Forelimb muscle (tissue), 1 donor: ENCODE measurements at places on chromosomes 3 and 15. TPM values are rescaled to one million over a fixed set of nuclear protein-coding genes. Genes with fewer than 3 reads are reported as not detected.

DNA sequence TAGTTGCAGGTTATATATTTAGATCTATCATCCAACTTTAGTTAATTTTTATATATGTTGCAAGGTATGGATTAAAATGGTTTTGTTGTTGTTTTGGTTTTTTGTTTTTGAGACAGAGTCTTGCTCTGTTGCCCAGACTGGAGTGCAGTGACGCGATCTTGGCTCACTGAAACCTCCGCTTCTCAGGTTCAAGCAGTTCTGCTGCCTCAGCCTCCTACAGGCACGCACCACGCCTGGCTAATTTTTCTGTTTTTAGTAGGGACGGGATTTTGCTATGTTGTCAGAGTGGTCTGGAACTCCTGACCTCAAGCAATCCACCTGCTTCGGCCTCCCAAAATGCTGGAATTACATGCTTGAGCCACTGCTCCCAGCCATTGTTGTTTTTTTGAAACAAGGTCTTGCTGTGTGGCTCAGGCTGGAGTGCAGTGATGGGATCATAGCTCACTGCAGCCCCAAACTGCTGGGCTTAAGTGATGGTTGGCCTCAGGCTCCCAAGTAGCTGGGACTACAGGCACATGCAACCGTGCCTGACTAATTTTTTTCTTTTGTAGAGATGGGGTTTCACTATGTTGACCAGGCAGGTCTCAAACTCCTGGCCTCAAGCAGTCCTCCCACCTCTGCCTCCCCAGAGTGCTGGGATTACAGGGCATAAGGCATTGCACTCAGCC, 92.0 kb downstream of the ZNF609 start:
- no peak for DNase-seq

DNA sequence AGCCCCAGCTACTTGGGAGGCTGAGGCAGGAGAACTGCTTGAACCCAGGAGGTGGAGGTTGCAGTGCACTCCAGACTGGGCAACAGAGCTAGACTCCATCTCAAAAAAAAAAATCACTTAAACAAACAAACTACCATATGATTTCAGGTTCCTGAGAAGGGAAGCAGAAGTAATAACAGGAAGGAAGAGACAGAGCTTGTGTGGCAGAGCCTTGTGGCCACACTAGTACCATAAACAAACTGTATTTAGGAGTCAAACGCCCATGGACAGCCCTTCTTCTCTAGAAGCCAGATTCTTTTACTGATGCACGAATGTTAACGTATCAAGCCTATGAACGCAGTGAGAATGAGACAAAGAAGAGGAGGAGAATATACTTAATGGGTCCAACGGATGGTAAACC, 12.0 kb downstream of the MTMR10 start:
- DNase-seq, result no peak

DNA sequence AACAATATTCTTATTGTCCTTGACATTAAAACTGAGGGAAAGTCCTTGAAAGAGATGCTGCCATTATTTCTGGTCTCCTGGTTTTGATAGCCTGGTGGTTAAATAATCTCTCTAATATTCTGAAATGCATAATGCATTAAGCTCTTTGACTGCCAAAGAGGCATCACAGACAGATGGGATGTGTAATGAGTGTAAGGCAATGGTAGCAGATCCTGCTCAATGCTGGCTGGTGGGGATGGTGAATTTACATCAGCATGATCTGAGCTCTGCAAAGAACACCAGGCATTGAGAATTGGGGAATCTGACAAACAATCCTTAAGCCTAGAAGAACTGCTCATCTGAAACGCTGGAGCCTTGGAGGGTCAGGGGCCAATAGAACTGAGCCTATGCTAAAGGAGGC, 528.6 kb upstream of the LMCD1 start:
- DNase-seq, result no peak

Gene KLHL40
- 162 TPM for polyA plus RNA-seq

DNA sequence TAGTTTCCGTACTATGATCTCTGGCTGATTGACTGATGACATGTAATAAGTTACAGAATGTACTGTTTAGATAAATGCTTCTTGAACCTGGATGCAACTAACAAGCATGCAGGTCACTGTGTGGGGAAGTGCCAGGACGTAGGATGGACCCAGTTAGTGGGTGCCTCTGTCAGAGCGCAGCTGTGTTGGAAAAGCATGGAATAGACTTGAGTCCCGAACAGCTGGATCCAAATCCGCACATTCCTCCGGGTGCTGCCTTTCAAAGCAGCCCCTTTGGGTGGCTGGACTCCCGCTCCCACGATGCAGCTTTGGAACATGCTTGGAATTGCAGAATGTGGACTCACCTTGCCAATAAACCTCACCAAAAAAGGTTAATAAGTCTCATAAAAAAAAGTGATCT, 35.5 kb upstream of the ALDH1A3 start:
- no peak for DNase-seq

DNA sequence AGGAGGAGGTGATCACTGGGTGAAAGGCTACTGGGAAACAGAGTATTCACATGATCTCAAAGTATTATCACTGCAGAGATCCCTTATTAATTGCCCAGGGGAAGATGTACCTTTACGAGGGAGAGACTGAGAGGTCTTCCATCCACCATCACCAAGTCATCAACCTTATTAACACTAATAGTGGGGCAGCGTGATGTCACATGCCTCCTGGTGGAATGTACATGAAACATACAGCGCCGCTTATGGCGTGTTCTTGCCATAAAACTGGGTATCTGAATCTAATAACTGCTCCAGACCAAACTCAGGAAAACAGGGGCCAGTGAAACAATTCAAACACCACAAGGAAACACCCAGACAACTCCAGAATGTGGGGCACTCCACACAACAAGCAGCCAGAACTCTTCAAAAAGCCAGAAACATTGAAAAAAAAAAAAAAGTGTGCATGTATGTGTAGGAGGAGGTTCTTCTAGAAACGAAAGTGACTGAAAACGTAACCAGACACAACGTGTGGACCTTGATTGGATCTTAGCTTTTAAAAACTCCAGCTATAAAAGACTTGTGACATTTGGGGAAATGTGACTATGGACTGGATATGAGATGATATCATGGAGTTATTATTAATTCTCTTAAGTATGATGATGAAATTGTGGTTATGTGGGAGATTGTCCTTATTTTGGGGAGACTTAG, 4.6 kb downstream of the STIMATE start:
- DNase-seq, result no peak

Gene APBA2
- polyA plus RNA-seq, result 3.9 TPM

Gene CLRN1
- polyA plus RNA-seq, result 0.23 TPM

Gene SI
- not detected for polyA plus RNA-seq

Gene MOBP
- polyA plus RNA-seq, result 0.09 TPM

DNA sequence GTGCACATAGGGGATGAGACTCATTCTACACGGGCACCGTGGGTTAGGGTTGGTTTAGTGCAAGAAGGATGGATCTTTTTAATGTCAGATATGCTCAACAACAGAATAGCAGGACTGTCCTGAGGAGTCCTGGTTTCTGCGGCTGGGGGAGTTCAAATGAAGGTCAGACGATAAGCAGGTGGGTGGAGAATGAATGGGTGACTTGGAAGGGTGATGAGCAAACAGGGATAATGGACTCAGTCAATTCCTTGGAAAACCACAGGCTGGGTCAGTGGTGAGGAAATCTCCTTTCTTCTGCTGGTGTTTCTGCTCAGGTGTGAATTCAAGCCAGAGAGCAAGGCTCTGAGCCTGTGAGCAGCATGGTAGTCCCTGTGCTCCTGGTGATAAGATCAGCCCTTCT, 59.9 kb downstream of the MESD start:
- no peak for DNase-seq

DNA sequence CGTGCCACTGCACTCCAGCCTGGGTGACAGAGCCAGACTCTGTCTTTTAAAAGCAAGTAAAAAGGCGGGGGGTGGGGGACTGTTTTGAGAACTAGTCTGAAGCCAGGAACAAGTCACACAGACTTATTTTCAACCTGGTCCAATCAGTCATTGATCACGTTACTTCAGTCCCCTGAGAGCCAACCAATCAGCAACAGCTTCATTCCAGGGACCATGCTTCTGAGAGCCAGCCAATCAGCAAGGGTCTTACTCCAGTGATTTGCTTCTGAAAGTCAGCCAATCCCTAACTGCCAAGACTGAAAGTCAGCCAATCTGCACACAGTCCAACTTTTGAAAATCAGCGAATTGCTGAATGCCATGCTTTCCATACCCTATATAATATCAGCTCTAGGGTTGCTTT, 48.6 kb upstream of the C15orf39 start:
- DNase-seq, result no peak

GRCh38 chr3:65851827-65852226, 186.9 kb downstream of the MAGI1 start:
- no peak for DNase-seq

Gene HDGFL3
- 38.1 TPM for polyA plus RNA-seq
